Stimulated activated CD8-positive, alpha-beta memory T cell treated with anti-CD3 and anti-CD28 coated beads, Interleukin-12 subunit alpha, Interleukin-12 subunit beta, amount 100 ng/mL, for 4 hours (primary cell): ENCODE measurements at places on chromosomes 6 and 20.

GRCh38 chr6:17907406-17908229 lies 79.8 kb downstream of the KIF13A start:
- DNase-seq: no peak

GRCh38 chr6:163580311-163581030 lies 166.0 kb downstream of the QKI start:
- DNase-seq: no peak

DNA sequence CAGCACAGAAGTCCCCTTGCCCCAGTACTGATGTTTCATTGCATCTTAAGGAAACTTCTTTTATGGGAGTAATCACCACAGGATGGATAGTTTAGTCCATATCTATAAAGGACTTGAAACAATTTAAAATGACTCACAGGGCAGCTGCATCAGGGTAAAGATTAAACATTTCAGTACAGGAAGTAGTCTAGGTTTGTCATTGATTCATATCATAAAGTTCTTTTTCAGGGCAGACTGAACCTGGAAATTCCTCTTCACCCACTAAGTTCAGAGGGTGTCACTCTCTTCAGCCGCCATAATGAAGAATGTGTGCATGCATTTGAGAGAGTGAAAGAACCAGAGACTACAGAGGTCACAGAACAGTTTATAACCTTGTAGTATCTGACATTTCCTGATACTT lies 296.3 kb upstream of the JAG1 start:
- no peak for DNase-seq

DNA sequence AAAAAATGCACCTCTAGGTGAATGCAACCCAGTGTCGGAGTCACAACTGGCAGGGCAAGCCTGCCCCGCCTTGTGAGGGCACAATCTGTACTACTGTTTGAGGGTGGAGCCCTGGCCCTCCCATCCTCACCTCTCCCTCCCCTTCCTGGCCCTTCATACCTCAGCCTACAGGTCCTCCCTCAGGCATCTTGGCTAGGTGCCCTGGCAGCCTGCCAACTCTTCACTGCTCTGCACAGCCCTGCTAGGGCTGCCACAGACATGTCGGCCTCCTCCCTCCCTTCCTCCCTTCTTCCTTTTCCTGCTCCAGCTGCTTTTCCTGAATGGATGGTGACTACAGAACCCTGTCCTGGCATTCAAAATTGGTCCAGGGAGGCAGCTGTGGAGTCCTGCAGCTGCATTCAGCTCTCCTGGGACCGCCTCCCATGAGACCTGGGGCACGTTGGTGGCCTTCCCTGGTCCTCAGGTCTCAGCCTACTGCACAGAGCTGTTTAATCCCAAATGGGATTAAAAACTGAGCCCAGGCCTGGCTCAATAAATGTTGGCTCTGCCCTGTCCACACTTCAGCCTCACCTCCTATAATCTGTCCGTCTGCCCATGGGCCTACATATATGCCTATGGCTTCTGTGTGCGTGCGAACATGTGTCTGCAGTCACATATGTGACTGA lies 52.7 kb downstream of the CDH22 start:
- DNase-seq: no peak

- no peak for DNase-seq
Observed at GRCh38 chr6:4316867-4317400, 181.6 kb upstream of the ECI2 start.

DNA sequence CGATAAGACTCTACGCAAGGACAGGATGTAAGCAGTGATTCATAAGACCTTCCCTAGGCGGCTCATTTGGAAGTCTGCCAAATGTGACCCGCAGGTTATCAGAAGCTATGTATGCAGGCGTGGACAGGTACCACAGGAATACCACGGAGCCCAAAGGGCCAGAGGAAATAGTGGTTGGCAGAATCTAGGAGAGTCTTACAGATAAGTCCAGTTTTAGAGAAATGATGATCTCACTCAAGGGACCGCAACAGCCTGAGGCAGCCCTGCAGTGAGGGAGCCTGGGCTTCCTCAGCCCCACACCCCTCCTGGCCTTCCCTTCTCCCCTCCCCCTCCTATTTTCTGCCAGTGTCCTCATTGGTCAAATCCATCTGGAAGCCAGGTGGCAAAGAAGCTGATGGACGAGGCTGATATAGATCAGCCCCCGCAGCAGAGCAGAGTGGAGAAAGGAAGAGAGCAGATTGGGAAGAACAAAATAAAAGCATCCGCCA lies 110.6 kb downstream of the FNDC1 start:
- DNase-seq: no peak

- DNase-seq: no peak
Observed at GRCh38 chr6:40323881-40324634, 263.1 kb downstream of the LRFN2 start.

DNA sequence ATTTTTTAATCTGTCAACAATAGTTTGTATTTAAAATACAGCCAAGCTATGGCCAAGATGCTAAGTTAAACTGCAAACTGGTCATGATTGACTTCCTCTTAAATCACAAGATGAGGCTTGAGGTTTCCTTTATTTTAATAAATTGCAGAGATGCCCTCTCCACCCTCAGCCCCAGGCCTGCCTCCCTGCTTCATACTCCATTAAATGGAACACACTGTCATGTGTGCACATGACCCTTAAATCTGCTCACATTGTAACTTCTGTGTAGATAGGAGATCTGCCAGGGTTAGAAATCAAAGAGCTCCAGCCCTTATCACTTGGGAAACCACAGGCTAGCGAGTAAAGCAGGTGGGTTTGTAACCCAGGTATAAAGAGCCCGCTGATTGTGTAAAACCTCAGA lies 20.8 kb downstream of the DUSP22 start:
- no peak for DNase-seq

- DNase-seq: no peak
Observed at GRCh38 chr6:20028562-20028961, 183.7 kb downstream of the MBOAT1 start.

GRCh38 chr6:1070085-1070521 lies 241.8 kb upstream of the FOXQ1 start:
- no peak for DNase-seq

- no peak for DNase-seq
Observed at GRCh38 chr6:113169484-113169883, 687.7 kb upstream of the MARCKS start.

DNA sequence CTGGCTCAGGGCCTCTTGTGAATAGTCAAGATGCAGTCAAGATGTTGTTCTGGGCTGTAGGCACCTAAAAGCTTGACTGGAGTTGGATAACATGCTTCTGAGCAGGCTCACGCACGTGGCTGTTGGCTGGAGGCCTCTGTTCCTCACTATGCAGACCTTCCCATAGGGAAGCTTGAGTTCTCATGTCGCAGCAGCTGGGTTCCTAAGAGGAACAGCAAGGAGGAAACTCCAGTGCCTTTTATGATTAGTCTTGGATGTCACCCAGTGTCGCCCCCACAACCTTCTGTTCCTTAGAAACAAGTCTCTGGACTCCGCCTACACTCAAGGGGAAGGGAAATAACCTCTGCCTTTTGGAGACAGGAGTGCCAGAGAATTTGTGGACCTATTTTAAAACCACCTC lies 210.7 kb downstream of the BCAS1 start:
- DNase-seq: no peak

DNA sequence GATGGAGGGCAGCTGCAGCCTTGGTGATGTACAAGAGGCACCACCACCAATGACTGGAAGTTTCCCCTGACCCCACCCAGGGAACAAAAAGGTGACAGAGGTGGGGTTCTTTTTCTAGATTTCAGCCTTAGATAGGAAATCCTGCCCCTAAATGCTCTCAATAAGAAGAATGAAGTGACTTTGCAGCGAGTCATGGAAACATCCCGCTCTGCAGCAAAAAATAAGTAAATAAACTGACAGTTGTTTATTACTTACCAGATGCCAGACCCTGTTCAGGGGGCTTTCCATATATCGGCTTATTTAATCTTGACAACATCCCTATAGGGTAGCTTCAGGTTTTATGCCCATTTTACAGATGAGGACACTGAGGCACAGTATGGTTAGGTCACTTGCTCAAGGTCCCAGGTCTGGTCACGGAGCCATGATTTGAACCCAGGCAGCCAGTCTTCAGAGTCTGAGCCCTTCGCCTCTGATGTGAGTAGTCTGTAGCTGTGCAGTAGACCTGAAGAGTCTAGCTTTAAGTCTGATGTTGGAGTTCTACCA lies 19.2 kb downstream of the C6orf89 start:
- no peak for DNase-seq

DNA sequence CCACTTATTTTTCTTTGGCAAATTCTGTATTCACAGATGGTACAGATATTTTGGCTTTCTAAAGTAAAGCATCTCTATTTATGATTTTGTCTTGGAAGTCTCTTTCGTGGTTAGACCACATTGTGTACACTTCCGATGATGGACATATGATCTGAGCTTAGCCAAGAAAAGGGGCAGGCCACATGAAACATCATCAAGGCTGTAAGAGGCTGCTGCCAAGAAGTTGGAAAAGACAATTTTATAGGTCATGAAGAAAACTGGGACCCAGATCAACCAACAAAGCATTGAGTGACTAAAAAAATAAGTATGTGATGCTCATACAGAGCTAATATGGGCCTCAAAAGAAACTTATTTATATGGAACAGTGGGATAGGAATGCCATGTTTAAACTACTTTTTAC lies 266.4 kb downstream of the HAO1 start:
- DNase-seq: no peak

DNA sequence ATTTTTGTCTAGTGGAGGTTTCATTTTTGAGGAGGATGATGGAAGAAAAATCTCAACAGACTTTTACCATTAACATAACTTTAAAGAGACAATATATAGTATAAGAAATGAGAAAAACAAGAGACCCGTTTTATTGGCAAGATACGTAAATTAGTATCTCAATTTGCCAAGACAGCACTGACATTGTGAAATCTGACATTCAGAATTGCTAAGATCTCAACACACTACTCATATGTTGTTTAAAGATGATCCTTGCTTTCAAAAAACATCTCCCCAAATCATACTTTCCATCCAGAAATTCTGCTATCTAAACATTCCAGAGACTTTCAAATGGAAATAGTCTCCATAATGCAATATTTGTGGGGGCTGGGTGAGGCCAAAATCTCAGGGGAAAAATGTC lies 220.9 kb upstream of the CEP162 start:
- DNase-seq: no peak

DNA sequence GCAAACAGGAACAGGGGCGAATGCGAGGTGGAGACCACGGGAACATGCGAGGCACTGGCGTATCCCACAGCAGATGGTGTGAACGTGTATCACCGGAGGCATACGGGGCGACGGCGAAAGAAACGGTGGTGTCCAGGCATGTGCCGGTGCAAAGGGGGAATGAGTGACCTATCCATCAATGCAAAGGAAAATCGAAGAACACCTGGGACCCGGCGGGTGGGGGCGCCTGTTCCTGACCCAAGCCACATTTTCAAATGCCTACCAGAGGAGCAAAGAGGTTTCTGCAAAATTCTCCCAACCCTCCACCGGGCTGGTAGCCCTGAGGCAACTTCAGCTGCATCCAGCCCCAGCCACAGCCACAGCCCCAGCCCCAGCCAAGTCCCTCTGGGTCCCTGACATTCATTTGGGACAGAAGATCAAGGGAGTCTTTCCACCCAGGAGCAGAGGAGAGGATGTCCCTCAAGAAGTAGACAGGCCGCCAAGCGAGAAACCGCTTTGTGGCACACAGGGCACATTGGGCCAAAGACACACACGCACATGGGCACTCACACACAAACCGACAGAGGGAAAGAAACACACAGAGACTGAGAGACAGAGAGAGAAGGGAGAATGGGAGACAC lies 164.0 kb upstream of the ZNF337 start:
- DNase-seq: no peak

DNA sequence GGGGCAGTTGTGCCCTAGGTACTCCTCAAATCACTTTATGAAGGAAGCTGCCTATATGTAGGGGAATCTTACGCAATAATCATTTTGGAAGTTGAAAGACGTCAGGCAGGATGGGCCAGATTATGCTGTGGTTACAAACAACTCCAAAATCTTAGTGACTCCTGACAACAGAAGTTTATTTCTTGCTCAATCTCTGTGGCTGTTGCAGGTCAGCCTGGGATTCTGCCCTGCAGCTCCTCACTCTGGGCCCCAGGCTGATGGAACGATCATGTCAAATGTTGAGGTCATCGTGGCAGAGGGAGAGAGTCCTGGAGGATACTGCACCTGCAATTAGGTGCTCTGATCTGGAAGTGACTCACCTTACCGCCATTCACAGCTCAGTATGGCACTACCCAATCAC lies 88.4 kb downstream of the ZDHHC14 start:
- no peak for DNase-seq

GRCh38 chr6:148332088-148332487 lies 10.6 kb upstream of the SASH1 start:
- DNase-seq: no peak

- DNase-seq: no peak
Observed at GRCh38 chr6:148952147-148953035, 205.6 kb downstream of the UST start.

GRCh38 chr20:34976286-34976685 lies 20.6 kb downstream of the MYH7B start:
- no peak for DNase-seq

GRCh38 chr6:160742090-160742489 lies 40.0 kb downstream of the PLG start:
- no peak for DNase-seq

DNA sequence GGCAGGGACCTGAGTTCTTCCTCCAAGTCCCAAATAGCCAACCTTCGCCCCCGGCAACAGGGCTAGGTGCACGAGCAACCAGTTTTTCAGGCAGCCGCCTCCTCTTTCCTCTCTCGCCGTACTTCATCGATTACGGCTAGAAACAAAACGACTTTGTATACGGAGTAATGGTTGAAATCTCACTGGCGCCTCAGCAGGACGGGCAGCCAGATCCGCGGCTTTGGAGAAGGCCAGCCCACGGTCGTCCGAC lies 333 bp upstream of the SMIM13 start:
- no peak for DNase-seq

GRCh38 chr6:132816660-132817059 lies 2.3 kb downstream of the RPS12 start:
- DNase-seq: no peak

- no peak for DNase-seq
Observed at GRCh38 chr6:22357724-22358189, 60.9 kb upstream of the PRL start.

DNA sequence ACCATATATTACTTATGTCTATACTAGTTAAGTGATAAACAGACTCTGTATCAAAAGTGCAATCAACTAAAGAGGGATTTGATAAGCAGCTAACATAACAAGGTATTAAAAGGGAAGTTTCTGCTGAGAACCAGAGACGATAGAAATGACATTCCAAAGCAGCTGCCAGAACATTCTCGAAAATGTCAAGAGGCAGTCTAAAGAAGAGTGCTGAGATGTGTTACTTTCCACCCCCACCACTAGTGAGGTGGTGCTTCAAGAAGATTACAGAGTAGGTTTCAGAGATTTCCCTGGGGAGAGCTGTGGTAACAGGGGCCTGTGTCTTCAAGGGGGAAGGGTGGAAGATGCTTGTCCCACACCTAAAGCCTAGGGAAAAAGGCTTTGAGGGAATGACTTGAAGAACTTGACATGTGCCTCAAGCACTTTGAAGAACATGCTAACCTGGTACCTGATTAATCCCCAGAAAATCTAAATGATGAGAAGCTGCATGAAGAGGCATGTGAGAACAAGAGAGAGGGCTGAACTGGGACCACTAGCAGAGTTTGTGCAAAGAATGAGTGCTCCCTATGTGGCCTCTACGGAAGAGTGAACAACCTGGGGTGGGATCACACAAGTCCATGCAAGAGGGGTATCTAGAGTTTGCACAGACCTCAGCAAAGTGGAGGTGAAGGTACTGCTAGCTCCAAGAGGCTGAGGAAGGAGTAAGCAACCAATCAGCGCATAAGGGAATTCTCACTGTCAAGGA lies 5.0 kb downstream of the FAM184A start:
- no peak for DNase-seq
